Activated CD4-positive, CD25-positive, alpha-beta regulatory T cell treated with anti-CD3 and anti-CD28 coated beads, Interleukin-2, amount 50 U/mL, for 16 hours (primary cell): ENCODE measurements at places on chromosomes 7 and 10.

DNA sequence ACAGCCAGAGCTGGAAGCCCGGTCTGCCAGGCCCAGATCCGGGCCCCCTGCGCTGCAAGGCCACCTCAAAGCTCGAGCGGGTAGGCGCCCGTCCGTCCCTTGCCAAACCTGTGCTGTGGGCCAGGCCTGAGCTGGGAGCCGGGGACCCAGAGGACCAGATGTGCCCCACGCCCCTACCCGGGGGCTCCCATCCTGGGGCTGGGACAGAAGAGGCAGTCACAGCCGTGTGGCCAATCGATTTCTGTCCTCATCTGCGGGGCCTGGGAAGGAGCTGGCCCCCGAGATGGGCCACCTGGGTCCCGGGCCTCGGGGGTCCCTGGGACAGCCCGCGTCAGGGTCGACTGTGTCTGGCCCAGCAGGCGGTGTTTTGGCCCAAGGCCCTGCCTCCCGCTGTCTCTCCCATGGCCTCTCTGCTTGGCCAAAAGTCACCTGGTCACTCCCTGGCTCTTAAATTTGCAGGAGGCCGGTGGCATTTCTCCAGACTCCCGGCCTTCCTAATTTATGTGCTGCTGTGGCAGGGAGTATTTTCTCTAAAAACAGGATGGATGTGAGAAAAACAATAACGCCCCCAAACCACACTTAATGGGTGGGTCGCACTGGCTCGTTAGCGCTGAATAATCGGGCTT, 63.8 kb downstream of the UNCX start:
- DNase-seq, result no peak

DNA sequence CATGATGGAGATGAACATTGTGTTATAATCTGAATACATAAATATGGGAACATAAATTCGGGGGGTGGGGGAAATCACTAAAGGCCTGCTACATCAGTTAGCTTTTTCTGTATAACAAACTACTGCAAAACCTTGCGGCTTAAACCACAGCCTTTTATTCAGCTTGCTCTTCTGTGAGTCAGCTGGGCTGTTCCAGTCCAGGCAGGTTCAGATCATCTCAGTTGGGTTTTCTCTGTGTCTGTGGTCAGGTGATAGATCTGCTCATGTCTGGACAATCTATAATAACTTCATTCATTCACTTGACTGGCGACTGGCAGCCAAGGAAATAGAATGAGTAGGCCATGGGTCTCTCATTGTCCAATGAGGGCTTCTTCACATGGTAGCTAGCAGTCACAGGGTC, 23.5 kb downstream of the HTR7 start:
- no peak for DNase-seq

GRCh38 chr10:3081383-3081981, 14.1 kb downstream of the PFKP start:
- DNase-seq, result no peak

GRCh38 chr7:134495546-134495945, 31.8 kb upstream of the AKR1B10 start:
- DNase-seq, result no peak

- no peak for DNase-seq
These were observed 434.8 kb upstream of the NPVF start for GRCh38 chr7:25662841-25663800.

DNA sequence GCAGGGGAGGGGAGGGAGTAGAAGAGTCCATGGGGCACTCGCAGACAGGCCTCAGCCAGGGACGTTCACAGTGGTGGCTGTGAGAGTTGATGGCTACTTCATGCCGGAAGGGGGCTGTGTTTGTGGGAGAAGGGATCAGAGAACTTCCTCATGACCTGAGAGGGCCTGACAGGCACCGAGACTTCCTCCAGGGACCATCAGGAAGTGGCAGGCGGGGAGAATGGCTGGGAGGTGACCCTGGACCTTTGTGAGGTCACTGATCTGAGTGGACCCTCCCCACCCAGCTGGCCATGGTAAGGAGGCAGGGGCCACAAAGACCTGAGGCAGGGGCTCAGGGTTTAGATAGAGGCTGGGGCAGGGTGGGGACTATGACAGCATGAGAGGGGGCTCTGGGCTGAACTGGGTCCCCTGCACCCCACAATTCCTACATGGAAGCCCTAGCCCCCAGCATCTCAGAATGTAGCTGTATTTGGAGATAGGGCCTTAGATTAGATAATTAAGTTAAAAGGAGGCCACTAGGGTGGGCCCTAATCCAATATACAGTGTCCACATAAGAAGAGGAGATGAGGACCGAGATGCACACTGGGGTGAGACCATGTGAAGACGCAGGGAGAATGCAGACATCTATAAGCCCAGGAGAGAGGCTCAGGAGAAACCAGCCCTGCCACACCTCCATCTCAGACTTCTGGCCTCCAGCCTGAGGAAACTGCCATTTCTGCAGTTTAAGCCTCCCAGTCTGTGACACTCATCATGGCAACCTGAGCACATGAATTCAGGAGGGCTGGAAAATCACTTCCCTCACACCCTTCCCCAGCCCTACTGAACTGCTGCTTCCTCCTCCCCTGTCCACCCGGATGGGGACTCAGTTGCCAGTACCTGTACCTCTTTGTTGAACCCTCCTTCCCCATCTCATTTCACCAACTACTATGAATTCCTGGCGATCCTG, 273.9 kb upstream of the ZNF32 start:
- no peak for DNase-seq

- DNase-seq, result no peak
These were observed 18.2 kb downstream of the NT5C3A start for GRCh38 chr7:33044401-33044718.

- DNase-seq, result no peak
These were observed 21.7 kb upstream of the PFKP start for GRCh38 chr10:3045471-3046209.

DNA sequence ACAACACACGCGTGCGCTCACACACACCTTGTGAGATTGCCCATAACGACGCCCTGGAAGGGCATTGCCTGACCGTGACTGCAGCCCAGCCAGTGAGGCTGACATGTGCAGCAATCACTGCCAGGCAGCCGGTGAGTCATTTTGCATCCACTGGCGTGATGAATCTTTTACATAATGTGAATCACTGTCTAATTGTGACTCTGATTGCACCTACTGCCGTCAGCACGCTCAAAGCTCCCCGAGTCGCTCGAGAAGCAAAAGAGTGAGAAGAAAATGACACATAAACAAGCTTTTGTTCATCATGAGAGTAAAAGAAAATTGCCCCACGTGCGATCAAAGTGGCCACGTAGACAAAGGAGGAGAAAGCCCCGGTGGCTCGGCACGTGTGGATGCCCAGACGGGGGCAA, 117.4 kb upstream of the PFKP start:
- peak; percentile 26 for DNase-seq

DNA sequence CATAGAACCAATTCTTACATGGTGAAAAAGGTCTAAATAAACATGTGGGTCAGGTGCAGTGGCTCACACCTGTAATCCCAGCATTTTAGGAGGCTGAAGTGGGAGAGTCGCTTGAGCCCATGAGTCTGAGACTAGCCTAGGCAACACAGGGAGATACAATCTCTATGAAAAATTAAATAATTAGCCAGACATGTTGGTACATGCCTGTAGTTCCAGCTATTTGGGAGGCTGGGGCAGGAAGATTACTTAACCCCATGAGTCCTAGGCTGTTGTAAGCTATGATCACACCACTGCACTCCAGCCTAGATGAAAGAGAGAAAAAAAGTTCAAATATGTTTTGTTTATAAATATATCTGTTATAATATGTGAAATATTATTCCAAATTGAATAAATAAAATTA, 643.6 kb downstream of the IPMK start:
- no peak for DNase-seq

- no peak for DNase-seq
These were observed 246.4 kb downstream of the GATA3 start for GRCh38 chr10:8300925-8301324.

DNA sequence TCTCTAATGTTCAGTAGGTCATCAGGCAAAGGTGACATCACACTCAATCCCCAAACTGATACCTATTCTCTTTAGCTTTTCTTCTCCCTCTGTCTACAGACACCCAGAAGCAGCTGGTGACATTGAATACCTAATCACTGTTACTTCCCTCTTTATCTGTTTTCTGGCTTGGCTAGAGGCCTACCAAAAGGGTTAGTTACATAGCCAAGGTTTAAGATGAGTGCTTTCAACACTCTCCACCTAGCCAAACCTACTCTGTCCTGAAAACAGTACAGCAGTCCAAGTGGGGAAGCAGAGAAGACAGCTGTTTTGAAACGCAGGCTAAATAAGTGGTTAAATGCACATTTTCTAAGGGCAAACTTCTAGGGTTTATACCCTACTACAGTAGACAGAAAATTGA, 39.4 kb downstream of the CCNJ start:
- no peak for DNase-seq

GRCh38 chr7:98755138-98755898, 114.5 kb downstream of the TMEM130 start:
- no peak for DNase-seq

- no peak for DNase-seq
These were observed 39.3 kb downstream of the CAMK1D start for GRCh38 chr10:12388671-12389070.

GRCh38 chr7:1530946-1531262, 402 bp downstream of the MAFK start:
- DNase-seq, result no peak

DNA sequence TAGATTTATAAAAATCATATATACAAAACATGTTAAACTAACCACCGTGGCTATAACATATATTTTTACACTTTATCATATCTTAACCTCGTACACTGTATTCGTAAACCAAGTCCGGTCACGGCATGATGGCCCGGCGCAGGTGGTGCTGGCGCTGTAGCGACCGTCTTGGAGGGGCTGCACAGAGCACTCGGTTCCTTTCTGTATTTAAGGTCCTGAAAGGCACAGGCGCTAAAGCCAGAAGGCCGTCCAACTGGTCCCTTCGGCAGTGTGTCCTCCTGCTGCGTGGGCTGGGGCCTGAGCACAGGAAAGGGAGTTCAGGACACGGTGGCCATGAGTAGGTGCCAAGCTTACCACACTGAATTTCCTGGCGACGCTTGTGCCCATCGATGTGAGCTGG, 33.8 kb downstream of the AMZ1 start:
- DNase-seq, result no peak

GRCh38 chr10:118926441-118926840, 103.1 kb upstream of the NANOS1 start:
- no peak for DNase-seq

GRCh38 chr10:95504246-95504691, 56.9 kb downstream of the SORBS1 start:
- DNase-seq, result no peak

DNA sequence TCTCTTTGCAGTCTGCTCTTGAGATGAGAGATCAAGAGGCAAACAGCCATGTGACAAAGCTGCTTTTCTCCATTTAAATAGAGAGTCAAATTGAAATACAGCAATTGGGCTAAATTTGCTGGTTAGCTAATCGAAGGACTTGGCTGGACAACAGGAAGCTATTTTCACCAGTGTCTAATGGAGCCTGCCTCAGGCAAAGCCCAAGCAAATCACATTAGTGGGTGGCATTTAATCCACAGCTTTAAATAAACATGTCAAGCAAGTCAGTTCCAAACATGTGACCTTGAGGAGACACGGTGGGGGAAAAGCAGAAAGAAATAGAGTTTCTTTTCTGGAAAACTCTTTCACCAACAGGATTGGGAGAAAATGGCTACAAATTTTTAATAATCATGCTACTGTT, 180.5 kb upstream of the AOAH start:
- no peak for DNase-seq

- no peak for DNase-seq
These were observed 69.3 kb downstream of the HIPK2 start for GRCh38 chr7:139708541-139708940.

GRCh38 chr10:85600026-85600743, 766.4 kb downstream of the GRID1 start:
- DNase-seq, result no peak

- DNase-seq, result no peak
These were observed 192.9 kb downstream of the CAMK1D start for GRCh38 chr10:12542133-12542670.

- DNase-seq, result no peak
These were observed 805.7 kb upstream of the GHITM start for GRCh38 chr10:83333566-83333965.

DNA sequence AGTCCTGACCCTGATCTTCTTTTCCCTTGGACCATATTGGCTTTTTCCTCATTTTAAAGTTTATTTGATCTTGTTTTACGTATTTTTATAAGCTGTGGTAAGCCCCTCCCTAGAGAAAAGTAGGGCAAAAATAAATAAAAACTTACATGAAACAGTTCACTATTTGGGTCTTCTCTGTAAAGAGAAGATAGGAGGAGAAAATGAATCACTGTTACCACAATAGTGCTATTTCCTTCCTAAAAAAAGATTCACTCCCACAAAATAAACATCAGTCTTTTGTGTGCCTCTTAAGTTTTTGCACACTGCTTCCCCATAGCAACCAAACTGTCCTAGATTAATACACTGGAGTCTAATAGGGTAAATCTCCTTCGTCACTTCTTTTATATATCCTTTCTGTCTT, 1.4 kb upstream of the SVIL start:
- DNase-seq, result no peak

DNA sequence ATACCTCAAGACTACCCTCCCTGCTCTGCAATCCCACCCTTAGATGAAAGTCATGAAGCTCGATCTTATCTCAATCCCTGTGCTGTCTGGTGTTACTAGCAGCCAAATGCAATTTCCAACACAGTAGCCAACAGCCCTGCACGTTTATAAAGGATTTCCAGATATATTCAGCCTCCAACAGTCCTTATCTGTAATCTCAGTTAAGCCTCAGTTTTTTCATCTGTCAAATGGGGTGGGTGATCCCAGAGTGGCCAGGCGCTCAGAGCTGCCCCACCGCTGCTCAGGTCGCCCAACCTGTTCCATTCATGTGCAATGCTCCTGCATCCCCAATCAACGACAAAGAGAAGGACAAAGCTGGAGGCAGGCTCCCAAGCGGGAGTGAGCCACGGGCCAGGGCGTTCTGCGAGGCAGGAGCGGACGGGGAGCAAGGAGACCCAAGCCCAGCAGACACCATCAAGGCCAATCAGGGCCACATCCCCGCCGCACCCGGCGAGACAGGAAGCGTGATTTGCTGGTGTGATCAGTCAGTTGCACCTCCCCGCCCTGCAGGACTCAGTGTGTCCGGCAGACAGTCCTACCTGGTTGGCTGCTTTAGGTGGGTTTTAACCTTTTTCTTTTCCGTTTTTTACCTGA, 19.7 kb downstream of the PDGFA start:
- DNase-seq, result no peak

- no peak for DNase-seq
These were observed 333.0 kb downstream of the SFMBT2 start for GRCh38 chr10:7077880-7078279.

GRCh38 chr10:8369666-8370065, 315.2 kb downstream of the GATA3 start:
- no peak for DNase-seq
